ENCODE measurements at places on chromosomes 12 and 14.

DNA sequence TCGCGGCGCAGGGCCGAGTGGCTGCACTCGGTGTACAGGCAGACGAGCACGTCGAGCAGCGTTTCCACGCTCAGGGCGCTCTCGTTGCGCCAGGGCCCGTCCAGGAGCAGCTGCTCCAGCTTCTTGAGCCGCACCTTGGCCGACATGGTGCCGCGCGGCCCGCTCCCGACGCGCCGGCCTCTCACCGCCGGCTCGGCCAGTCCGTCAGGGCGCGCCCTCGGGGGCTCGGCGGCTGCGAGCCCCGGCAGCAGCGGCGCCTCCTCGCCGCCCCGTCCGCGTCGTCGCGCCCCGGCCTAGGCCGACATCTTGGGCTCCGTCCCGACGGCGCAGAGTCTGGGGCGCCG is 349 bp downstream of the CDC42BPB start:
- no peak for DNase-seq

DNA sequence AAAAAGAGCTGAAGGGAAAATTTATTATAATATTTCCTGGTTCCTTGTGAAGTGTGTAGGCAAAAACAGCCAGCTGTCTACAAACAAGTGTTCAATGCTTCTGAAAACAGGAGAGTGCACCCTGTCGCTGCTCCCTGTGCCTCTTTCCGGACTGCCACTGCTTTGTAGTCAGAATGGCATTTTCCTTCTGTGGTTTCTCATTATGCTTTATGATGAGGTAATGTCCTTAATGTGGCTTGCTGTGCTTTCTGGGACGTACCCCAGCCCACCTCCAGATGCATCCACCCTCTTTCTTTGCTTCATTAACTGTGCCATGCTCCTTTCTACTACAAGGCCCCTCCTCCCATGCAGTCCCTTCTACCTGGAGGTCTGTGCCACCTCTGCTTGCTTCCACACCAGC is 148.1 kb downstream of the SYT1 start:
- DNase-seq = no peak

- no peak for DNase-seq
These were observed 376.7 kb downstream of the ALG10 start for GRCh38 chr12:34398706-34399630.

GRCh38 chr12:124525927-124526692 is 41.3 kb downstream of the NCOR2 start:
- no peak for DNase-seq

- DNase-seq = no peak
These were observed 4.9 kb upstream of the FOXG1 start for GRCh38 chr14:28761438-28762291.

DNA sequence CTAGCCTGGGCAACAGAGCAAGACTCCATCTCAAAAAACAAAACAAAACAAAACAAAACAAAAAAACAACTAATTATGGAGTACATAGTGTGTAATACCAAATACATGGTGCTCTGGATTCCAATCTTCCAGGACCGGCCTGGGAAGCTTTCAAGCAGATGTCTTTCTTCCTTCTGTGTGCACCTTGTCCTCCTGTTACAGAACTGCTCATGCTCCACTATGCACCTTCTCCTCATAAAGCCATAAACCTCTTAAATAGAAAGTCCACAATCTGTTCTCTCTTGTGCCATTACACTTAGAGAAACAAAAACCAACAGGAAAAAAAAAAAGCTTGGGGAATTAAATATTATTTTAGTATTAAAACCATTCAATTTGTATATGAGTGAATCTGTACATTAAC is 12.5 kb downstream of the MOK start:
- DNase-seq = no peak

DNA sequence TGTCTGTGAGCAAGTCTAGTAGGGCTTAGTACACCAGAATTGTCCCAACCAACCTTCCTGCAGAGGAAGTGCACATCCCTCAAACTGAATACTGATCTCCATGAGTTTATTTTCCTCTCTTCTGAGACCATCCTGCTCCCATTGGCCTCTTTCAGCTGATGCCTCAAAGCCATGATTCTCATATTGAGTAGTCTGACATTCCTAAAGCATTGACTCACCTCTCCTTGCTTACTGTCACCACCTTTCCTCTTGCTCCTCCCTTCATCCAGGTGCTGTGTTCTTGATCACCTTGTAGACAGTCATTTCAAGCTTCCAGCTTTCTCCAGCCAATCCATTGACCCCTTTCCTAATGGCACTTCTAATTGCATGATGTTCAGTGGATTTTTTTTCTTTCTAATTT is 583.7 kb upstream of the USP15 start:
- DNase-seq = no peak

DNA sequence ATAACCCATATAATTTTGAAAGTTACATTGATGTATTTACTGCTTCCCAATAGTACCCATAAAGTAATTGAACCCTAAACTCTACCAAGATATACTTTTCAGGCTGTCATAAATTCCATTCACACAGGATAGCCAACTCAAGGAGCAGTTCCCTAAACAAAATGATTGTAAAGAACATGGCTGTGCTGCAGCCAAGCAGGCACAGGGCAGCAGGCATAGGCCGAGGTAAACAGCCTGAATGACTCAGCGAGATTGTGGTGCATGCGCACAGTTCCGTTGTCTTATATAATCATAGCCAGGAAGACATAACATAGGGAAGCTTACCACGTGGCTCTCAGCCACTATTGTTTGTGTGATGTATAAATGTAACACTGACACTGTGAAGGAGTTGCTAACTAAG is 344.9 kb downstream of the FSCB start:
- no peak for DNase-seq

GRCh38 chr12:89334548-89335169 is 17.6 kb downstream of the DUSP6 start:
- no peak for DNase-seq

GRCh38 chr14:61504901-61505300 is 183.5 kb downstream of the PRKCH start:
- no peak for DNase-seq

- DNase-seq = no peak
These were observed 94.4 kb downstream of the DAD1 start for GRCh38 chr14:22494486-22495135.

DNA sequence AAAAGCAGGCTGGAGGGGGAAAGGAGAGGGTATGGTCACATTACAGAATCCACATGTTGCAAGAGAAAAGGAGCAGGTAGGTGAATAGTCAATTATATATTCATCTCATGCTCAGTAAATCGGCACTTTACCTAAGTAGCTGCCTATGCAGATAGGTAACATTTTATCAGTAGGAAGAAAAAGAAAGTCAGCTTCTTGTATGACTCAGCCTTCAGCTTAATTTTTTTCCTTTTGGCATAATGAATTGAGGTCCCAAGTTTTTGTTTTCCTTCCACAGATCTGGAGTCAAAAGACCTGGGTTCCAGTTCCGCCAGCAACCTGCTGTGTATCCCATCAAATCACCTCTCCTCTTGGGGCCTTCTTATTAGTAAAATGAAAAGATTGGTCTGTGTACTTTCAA is 6.0 kb upstream of the ACSM4 start:
- no peak for DNase-seq

GRCh38 chr12:90390947-90391346 is 564.0 kb downstream of the CCER1 start:
- no peak for DNase-seq

- no peak for DNase-seq
These were observed at the start of gene TNFAIP2 for GRCh38 chr14:103122947-103123633. TNFAIP2 (plus strand) TSS chr14:103123461; CDS start chr14:103126458, 2,997 bp downstream.

DNA sequence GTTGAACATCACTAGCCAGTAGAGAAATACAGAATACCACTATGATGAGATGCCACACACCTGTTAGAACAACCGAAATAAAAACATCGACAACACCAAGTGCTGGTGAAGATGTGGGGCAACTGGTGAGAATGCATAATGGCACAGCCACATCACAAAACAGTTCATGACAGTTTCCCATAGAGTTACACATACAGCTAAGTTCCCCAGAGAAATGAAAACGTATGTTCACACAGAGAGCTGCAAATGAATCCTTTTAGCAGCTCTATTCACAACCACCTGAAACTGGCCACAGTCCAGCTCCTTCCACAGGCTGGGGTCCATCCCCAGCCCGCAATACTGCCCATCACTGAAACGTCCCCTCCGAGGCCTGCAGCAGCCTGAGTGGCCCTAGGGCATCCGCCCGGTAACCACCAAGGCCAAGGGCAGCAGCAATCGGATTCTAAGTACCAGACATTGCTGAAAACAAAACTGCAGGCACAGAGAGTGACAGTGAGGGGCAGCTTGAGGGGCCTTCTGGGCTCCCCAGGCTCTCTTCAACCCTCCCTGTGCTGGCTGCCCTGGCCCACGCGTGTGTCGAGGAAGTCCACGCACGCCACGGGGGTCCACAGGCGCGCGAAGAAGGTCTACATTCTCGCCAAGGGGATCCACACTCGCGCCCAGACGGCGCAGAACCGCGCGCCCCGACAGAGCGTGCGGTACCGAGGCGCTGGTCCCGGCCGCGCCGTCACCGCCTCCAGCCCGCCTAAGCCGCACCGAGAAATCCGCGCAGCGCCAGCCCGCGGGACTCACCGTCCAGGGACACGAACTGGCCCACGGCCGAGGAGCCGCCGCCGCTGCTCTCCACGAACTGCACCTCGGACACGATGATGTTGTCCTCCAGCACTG is 903 bp downstream of the BRF1 start:
- DNase-seq = no peak

GRCh38 chr14:28157887-28158791 is 608.4 kb upstream of the FOXG1 start:
- no peak for DNase-seq

DNA sequence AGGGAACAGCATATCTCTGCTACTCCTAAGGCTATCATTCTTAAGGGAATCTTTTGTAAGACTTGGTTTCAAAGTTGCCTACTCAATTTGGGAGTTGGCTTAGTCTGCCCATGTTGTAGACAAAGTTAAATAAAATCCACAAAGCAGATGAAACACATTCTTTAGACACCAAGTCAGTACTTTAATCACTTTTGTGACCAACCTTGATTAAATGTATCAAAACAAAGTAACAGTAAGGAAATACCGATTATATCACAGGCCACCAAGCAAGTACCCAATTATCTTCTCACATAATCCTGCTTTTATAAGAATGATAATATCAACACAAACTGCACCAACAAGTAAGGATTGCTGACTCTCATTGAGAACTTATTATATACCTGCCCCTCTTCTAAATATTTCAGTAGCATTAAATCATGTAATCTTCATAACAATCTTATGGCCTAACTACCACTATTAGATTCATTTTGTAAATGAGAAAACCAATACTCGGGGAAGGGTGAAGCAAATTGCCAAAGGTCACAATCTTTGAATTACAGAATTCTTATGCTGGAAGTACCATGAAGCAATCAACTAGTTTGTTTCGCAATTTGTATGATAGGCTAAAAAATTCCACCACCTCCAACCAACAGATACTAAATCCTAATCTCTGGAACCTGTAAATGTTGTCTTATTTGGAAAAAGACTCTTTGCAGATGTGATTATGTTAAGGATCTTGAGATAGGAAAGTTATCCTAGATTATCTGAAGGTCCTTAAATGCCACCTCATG is 12.6 kb upstream of the DIO2 start:
- DNase-seq = no peak

GRCh38 chr12:42104784-42105183 is 39.9 kb downstream of the GXYLT1 start:
- DNase-seq = no peak

DNA sequence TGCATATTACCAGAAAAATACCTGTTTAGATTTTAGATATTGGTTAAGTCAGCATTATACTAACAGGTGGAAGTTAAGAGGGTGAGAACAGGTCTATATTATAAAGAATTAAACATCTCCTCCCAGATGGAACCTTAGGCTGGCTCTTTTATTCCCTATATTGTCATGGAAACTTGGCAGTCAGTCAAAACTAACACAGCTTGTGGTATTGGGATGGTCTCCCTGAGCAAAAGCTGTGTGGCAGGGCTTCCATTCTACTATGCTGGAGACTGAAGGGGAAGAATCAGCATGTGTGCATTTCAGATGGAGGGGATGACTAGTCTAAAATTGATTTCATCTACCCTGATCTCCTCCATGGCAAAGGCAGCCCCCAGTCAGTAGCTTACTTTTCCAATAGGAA is 66.7 kb downstream of the SMOC1 start:
- no peak for DNase-seq

DNA sequence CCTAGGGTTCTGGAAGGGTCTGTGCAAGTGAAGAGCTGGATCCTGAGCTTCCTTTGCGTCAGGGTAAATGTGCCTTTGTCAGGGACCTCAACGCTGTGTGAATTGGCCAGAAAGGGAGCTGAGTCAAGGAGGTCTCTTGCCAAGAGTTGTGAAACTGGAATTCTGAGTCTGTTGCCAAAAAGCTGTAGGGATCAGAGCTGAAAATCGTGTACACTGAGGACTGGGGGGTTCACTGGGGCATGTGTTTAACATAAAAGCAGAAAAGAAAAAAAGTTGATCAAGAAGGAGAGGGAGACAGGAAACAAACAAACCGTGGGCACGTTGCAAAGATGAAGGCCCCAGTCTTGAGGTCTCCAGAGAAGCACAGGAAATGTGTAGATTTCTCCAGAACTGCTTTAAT is 1081.5 kb downstream of the VRK1 start:
- no peak for DNase-seq

GRCh38 chr14:72657214-72657921 is 236.5 kb downstream of the DPF3 start:
- no peak for DNase-seq

DNA sequence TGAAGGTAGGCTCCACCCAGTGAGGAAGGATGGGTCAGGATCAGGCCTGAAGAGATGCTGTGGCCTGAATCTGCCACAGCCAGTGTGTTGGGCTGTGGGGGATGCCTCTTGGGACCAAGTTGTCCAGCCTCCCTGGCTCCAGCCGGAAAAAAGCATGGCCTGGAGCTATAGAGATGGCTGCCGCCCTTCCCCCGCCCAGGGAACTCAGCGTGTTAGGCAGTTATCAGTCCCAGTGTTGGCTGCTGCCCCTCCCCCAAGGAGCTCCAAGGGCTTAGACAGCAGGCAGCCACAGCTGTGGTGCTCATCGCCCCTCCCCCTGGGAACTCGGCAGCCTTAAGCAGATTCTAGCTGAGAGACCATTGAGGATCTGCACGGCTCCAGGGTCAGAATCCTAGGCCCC is 158.0 kb downstream of the CAPZA3 start:
- DNase-seq = no peak

DNA sequence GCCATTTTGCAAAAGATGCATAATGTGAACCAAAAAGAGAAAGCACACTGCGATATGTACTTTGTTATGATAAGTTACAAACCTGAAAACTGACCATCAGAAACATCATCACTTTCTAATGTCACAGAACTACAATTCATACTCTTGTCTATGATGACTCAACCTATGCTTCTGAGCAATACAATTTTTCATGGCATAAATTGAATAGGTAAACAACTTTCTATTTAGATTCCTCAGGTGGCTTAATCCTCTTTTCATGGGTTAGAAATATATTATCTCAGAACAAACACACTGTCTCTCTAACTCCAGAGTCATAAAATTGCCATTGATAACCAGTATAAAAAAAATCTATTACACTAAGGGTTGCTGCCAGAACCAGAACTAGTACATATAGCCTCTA is 1715.0 kb upstream of the FLRT2 start:
- no peak for DNase-seq

Measured in activated CD8-positive, alpha-beta memory T cell treated with anti-CD3 and anti-CD28 coated beads for 4 hours (primary cell).